ENCODE measurements at places on chromosomes 5 and 9. TPM values are rescaled to one million over a fixed set of nuclear protein-coding genes. Genes with fewer than 3 reads are reported as not detected.

GRCh38 chr5:53994148-53994547 lies 316.2 kb downstream of the ARL15 start:
- no peak for DNase-seq

DNA sequence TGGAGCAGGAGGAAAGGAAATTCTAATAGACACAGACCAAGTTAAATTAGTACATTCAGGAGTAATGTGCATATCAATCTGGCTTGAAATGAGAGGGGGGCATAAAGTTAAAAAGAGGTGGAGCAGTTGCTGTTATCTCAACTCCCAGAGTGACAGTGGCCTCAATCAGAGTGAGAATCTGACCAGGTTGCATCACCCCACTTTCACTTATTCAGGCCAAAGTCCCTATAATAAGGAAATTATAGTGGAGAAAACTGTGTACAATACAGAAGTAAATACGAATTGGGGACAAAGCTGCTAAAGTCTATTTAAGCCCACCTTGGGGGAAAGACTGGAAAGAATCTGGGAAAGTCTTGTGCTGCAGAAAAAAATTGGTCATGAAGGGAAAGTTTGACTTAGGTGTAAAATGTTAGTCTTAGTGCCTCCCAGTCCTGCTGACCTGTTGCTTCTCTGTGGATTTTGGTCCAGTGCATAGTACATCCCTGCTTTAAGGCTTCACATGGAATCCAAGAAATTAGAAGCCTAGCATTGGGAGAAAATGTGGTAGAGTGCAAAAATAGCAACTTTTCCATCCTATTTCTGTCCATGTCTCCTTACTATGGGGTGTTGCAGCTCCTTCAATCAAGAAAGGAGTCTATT lies 27.9 kb downstream of the MROH2B start:
- DNase-seq: no peak

- no peak for DNase-seq
Observed at GRCh38 chr9:87178302-87178701, 231.0 kb upstream of the GAS1 start.

DNA sequence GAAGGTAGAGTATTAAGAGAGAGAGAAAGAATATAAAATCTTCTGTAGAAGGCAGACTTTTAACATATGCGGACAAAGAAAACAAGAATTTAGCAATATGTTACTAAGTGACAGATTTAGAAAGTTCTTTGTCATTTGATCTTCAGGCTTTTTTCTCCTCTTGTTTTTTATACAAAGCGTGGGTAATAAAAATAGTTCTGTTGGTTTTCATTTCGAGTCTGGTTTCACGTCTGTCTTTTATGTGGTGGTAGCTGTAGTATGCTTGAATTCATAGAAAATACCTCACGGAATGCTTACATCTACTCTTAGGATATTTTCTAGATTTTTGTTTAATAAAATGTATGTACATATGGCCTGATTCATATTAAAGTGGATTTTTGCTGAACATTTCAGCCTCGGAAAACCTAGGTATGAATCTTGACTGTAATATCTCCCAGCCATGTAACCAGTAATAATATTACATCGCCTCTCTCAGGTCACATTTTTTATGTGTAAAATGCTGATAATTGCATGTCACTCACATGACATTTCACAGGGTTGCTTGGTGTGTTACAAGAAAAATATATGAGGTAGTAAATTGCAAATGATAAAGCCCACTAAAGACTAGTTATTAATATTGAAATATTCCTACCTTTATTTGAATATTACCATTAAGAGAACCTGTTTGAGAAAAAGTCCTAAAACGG lies 72.5 kb upstream of the TAF11L2 start:
- DNase-seq: no peak

DNA sequence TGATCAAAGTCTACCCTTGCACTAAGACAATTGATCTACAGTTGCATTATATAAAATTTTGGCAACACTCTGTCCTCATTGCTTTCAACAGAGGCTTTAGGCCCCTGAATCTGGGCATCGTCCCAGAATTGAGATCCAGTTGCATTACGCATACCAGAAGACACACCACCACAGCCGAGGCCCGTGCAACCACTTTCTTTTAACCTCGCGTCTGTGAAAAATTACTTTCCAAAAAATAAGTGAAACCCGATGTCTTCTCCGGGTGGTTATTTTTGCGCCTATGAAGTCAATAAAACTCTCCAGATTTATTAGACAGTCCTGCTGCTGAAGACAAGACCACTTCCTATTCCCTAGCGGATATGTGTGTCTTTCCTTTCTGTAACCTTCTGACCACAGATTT lies 52.1 kb upstream of the NFIB start:
- no peak for DNase-seq

DNA sequence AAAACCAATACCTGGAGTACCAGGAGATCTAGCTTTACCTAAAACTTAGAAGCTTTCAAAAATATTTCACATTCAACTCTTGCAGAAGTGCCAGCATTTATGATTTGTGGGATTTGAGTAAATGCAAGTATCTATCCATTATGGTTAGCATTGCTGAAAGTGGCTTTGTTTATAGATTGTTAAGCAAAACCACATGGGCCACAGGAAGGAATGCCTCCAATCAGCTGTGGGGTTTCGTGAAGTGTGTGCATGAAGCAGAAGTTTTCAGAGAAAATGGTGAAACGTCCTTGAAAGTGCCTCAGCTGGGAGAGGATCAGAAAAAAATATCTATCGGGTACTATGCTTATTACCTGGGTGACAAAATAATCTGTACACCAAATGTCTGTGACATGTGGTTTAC lies 4.2 kb downstream of the LECT2 start:
- DNase-seq: no peak

DNA sequence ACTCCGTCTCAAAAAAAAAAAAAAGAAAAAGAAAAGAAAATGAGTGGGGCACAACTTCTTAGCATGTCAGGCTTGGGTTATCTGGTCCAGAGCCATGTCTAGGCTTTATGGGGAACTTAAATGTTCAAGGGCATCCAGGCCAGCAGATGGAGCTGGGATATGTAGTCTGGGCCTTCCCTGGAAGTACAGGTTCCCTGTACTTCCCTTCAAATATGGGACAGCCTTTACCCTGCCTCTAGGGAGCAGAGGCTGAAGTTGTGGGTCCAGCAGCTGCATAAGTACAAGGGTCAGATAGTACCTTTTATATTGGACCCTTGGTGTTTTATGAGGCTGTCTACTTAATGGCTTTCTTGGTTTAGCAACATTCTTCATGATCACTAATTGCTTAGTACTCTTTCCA lies 42.1 kb downstream of the FAF2 start:
- DNase-seq: no peak

The PDZD2 gene
- 0.65 TPM for total RNA-seq

The HACD4 gene
- 0.75 TPM for total RNA-seq

The PNPLA7 gene
- total RNA-seq: 1.8 TPM

The PCDHB5 gene
- 3.0 TPM for total RNA-seq

The ARHGEF37 gene
- total RNA-seq: 2.3 TPM
